DMS79 (cell line): ENCODE measurements at places on chromosomes 5 and 9.

- no peak for DNase-seq
Measured at GRCh38 chr5:156694598-156694997, 155.5 kb upstream of the PPP1R2B start.

- peak; percentile 85 for DNase-seq
Measured at GRCh38 chr9:114501796-114502682, 3.2 kb downstream of the WHRN start.

GRCh38 chr9:136564379-136564988 is 18.6 kb upstream of the NOTCH1 start:
- DNase-seq = no peak

DNA sequence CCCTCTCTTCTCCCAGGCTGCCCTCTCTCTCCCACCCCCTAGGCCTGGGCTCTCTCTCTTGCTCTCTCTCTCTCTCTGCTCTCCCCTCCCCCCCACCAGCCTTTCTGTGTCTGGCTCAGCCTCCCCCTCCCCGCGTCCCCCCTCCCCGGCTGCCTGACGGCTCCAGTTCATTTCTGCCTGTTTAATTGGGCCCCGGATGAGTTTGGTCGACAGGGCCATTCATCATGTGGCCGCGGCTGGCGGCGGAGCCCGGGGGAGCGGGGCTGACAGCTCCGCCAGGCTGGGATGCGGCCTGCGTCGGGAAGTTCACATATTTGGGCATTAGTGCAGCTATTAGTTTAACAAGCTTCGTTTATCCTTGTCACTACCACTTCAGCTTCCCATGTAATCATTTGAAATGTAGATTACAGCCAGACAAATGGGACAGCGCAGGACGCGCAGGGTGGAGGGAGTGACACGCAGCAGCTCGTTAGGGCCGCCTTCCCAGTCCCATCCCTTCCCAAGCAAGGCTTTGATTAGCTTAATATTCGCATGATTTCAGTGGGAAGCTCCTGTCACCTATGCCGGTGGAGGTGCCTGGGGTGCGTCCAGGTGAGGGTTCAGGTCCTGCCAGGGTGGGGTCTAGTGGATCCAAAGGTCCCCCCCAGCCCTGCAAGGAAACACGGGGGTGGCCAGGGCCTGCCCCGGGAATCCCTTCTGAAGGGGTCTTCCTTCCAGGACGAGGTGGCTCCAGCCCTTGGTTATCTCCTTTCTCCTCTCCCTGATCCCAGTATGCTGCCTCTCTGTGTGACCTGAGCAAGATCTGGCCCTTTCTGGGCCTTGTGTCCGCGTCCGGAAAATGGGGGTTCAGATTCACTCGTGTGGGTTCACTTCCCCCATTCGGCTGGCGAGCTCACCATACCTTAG is 214.8 kb downstream of the PAX5 start:
- DNase-seq = no peak
